ENCODE measurements at places on chromosomes 11 and 22.

DNA sequence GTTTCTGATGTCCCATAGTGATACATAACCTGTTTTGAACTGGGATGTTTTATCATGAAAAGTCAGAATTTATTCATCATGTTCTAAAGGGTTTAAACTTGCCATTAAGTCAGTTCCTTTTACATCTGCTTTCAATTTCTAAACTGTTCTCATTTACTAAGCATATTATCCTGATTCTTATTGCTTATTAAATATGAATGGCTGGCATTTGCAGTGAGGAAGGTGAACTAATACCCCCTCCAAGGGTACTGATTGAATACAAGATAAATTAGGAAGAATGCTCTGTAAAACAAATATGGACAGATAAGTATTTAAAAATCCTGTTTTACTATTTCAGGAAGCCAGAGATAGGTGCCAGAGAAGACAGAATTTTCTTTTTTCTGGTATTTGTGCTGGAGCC is 70.8 kb upstream of the HORMAD2 start:
- no peak overlapping the region for H3K27ac ChIP-seq
- no peak for DNase-seq
- H3K4me3 ChIP-seq = no peak overlapping the region
- H3K36me3 ChIP-seq = peaks cover 7% of the 10 kb centered on the region
- H3K4me1 ChIP-seq = no peaks in the 10 kb centered on the region

- no peak for DNase-seq
- no peak overlapping the region for H3K27ac ChIP-seq
- H3K27me3 ChIP-seq = peaks cover 41% of the 10 kb centered on the region
- peaks cover 5% of the 10 kb centered on the region for H3K4me1 ChIP-seq
Measured at GRCh38 chr11:133955945-133956421, 785 bp downstream of the IGSF9B start.

- no peaks in the 10 kb centered on the region for H3K36me3 ChIP-seq
- DNase-seq = no peak
- no peak overlapping the region for H3K27ac ChIP-seq
- no peaks in the 10 kb centered on the region for H3K27me3 ChIP-seq
- no peak overlapping the region for H3K4me3 ChIP-seq
Measured at GRCh38 chr11:116825854-116826750, 3.0 kb upstream of the APOA4 start.

DNA sequence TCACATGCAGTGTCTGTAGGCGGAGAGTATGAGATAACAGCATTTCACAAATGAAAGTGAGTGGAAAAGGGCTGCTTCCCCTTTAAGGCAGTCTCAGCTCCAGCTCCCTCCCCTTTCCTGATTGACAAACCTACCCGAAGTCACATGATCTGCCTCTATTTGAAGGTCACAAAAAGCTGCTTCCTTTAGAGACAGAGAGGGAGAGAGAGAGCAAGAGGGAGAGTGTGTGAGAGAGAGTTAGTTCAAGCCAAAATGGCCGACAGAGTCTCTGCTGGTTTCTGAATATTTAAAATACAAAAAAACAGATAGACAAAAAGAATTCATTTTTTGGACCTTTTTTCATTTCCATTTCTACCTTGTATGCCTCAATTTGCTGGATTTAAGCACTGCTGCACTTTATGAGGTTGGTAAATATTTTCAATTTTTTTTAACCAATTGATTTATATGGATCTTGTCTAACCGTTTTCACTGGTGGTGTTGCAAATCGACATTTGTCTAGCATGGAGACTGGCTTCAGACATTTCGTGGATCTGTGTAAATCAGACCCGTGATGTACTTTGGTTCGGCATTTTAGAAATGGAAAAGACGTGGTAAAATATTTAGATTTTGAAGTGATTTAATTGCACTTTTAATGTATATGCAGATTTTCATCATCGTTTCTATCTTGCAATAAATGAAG is at the start of gene TNRC6B:
TSS of gene TNRC6B (plus strand) at position 188 of the 679 bp plus-strand sequence. CDS start at position 399, 211 bp downstream.
- no peaks in the 10 kb centered on the region for H3K27me3 ChIP-seq
- peak within 1 kb of the TSS; percentile 87 for H3K27ac ChIP-seq
- peak; percentile 89 for DNase-seq
- peaks cover 37% of the 10 kb centered on the region for H3K4me1 ChIP-seq
- H3K4me3 ChIP-seq = peak within 1 kb of the TSS; percentile 97
- no peaks in the 10 kb centered on the region for H3K36me3 ChIP-seq

- no peak overlapping the region for H3K4me3 ChIP-seq
- no peaks in the 10 kb centered on the region for H3K27me3 ChIP-seq
- H3K27ac ChIP-seq = no peak overlapping the region
- no peak for DNase-seq
- no peaks in the 10 kb centered on the region for H3K4me1 ChIP-seq
- H3K36me3 ChIP-seq = no peaks in the 10 kb centered on the region
Measured at GRCh38 chr11:81380395-81380794, 1353.3 kb downstream of the FAM181B start.

DNA sequence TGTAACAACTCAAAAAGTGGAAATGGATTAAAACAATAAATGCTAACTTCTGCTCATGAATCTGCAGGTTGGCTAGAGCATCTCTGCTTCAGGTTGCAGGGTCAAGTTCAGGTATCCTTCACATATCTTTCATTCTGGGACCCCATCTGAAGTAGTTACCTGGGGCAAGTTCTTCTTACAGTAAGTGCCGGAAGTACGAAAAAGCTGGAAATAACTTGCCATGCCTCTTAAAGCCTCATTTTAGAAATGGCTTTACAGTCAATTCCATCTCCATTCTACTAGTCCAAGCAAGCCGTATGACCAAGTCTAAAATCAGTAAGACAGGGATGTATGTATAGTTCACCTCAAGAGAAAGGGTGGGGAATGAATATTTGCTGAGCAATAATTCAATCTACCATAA is 93.7 kb downstream of the FCHSD2 start:
- no peaks in the 10 kb centered on the region for H3K36me3 ChIP-seq
- peaks cover 8% of the 10 kb centered on the region for H3K4me1 ChIP-seq
- H3K4me3 ChIP-seq = no peak overlapping the region
- no peaks in the 10 kb centered on the region for H3K27me3 ChIP-seq

- peak within 1 kb of the TSS; percentile 43 for H3K4me3 ChIP-seq
- peak; percentile 50 for DNase-seq
- H3K36me3 ChIP-seq = peaks cover 27% of the 10 kb centered on the region
- no peaks in the 10 kb centered on the region for H3K27me3 ChIP-seq
- no peak within 1 kb of the TSS for H3K27ac ChIP-seq
- H3K4me1 ChIP-seq = peaks cover 9% of the 10 kb centered on the region
Measured at GRCh38 chr11:66277471-66278362, at the start of gene CNIH2. Gene CNIH2, plus strand, starts transcription at chr11:66278175. Its CDS starts 282 bp downstream, at chr11:66278457.

GRCh38 chr11:121293288-121293594 is 670 bp downstream of the SC5D start:
- peak overlapping the region; percentile 89 for H3K4me3 ChIP-seq
- peaks cover 7% of the 10 kb centered on the region for H3K36me3 ChIP-seq
- DNase-seq = peak; percentile 24
- peak overlapping the region; percentile 53 for H3K27ac ChIP-seq
- no peaks in the 10 kb centered on the region for H3K27me3 ChIP-seq
- peaks cover 17% of the 10 kb centered on the region for H3K4me1 ChIP-seq

DNA sequence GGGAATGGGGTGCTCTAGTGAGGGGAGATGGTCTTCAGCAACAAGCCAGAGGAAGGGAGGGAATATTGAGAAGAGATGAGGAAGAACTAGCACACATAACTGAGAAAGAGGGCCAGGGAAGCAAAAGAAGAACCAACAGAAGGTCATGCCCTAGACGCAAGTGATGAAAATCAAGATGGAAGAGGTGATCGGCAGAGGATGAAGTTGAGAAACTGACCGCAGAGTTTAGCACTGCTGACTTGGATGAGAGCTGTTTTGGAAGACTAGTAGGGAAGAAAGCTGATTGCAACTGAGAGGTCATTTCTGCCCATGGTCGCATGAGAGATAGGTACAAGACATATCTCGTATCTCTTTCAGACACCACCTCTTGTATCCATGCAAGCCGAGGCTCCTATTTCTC is 2.9 kb downstream of the SPINDOC start:
- no peak for DNase-seq
- peaks cover 31% of the 10 kb centered on the region for H3K36me3 ChIP-seq
- H3K27ac ChIP-seq = no peak overlapping the region
- H3K27me3 ChIP-seq = no peaks in the 10 kb centered on the region
- H3K4me3 ChIP-seq = no peak overlapping the region

DNA sequence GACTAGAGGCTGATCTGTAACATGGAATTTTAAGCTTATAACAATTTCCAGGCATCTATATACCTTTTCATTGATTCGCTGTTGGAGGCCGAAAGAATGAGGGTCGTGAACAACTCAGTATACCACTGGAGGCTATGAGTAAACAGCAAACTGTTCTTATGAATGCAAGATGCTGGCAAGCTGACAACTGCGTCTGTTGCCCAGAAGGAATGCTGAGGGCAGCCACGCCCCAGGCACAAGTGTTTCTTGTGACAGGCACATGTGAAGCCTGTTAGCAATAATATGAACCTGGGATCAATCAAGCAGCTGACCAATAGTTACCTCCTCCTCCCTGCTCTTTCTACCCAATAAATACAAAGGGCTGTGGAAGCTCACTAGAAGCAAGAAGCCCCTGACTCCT is 15.3 kb downstream of the RTCB start:
- no peak overlapping the region for H3K27ac ChIP-seq
- H3K4me3 ChIP-seq = no peak overlapping the region
- DNase-seq = peak; percentile 47
- H3K27me3 ChIP-seq = no peaks in the 10 kb centered on the region
- peaks cover 35% of the 10 kb centered on the region for H3K36me3 ChIP-seq

DNA sequence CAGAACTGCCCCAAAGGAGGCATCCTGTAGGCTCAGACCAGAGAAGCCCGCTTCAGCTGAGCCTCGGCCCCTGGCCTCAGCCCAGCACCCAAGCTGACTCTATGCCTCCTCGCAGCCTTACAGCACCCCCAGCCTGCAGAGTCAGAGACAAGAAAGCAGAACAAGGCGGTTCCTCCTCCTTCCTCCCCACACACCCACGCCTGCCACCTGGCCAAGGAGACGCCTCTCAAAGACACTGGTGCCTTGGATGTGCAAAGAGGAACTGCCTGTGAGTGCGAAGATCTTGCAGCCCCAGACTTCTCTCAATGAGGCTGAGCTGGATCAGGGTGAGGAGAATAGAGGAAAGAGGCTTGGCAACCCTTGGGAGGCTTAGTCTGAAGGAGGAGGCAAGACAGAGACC is 60.2 kb downstream of the PDE2A start:
- peaks cover 17% of the 10 kb centered on the region for H3K27me3 ChIP-seq
- no peaks in the 10 kb centered on the region for H3K4me1 ChIP-seq
- no peak overlapping the region for H3K4me3 ChIP-seq
- H3K27ac ChIP-seq = no peak overlapping the region

GRCh38 chr11:111465400-111465799 is 46.8 kb downstream of the BTG4 start:
- peaks cover 12% of the 10 kb centered on the region for H3K4me1 ChIP-seq
- H3K27ac ChIP-seq = no peak overlapping the region
- H3K36me3 ChIP-seq = no peaks in the 10 kb centered on the region

DNA sequence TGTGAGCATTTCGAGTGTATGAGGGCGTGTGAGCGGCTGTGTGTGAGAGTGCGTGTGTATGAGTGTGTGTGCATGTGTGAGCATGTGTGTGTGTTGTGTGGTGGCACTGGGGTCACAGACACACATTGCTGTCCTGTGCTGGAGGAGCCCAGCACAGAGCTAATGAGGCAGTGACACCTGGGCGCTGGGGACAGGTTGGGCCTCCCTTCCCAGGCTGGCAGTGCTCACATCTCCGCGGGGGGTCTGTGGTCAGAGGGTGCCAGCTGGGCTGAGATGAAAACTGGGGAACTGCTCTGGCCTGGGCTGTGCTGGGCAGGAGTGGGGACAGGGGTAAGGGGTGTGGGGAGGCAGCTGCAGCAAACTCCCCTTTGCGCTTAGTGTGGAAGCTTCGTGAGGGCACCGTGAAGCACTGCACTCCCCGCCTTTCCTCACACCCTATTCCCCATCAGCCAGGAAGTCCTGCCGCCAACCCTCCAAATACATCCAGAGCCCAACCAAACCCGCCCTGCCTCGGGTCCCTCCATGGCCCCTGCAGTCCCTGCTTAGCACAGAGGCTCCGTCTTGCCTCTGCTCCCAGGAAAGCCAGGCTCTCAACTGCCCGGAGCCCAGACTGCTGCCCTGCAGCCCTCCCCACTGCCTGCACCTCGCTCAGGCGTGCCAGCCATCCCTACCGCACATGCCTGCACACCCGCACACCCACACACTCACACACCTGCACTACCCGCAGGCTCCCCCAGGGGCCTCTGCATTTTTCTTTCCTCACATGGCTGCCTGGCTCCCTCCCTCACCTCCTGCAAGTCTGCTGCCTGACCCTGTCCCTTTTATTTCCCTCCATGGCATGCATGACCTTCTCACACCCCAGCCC is 62.0 kb upstream of the THY1 start:
- H3K4me1 ChIP-seq = peaks cover 10% of the 10 kb centered on the region
- no peaks in the 10 kb centered on the region for H3K36me3 ChIP-seq
- DNase-seq = no peak
- H3K27ac ChIP-seq = no peak overlapping the region
- no peak overlapping the region for H3K4me3 ChIP-seq

- H3K4me3 ChIP-seq = no peak overlapping the region
- H3K4me1 ChIP-seq = no peaks in the 10 kb centered on the region
- no peaks in the 10 kb centered on the region for H3K27me3 ChIP-seq
Measured at GRCh38 chr11:261624-262023, 16.6 kb upstream of the NLRP6 start.

DNA sequence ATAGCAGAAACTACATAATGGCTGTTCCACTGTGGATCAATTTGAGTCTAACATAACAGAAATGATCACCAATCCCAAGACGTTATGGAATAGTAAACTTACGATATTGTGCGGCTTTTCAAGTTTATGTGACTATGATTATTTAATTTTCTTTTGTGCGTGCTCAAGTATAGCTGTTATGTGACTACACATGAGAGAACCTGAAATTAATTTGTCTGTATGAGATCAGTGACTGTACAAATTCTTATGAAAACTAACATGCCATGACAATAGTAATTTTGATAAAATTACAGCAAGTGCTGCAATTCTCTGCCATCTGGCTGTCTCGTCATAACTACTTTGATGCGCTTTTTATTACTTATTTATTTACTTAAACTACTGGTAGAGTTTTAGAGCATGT is 343.2 kb downstream of the DCDC1 start:
- no peaks in the 10 kb centered on the region for H3K36me3 ChIP-seq
- H3K4me1 ChIP-seq = no peaks in the 10 kb centered on the region
- H3K27me3 ChIP-seq = peaks cover 8% of the 10 kb centered on the region

GRCh38 chr11:121366038-121366437 is 73.5 kb downstream of the SC5D start:
- no peak for DNase-seq
- no peaks in the 10 kb centered on the region for H3K27me3 ChIP-seq
- H3K36me3 ChIP-seq = no peaks in the 10 kb centered on the region
- no peak overlapping the region for H3K4me3 ChIP-seq
- H3K27ac ChIP-seq = no peak overlapping the region

DNA sequence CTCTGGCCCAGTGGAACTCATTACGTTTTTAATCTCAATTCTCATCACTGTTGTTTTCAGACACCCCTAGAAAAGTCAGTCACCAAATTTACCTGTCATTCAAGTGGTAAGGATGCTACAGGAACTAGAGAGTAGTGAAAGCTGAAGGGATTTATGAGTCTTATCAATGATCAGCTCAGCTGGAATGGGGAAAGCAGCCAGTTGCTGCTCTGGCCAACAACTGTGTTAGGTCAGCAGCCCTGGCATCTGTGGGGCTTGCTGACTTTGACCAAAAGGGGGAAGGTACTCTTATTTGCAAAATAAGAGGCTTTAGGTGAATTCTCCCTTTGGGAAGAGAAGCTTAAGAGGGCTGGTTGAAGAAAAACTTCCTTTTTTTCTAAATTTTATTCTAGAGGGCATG is 76.2 kb upstream of the HORMAD2 start:
- no peak for DNase-seq
- H3K4me3 ChIP-seq = no peak overlapping the region
- H3K36me3 ChIP-seq = peaks cover 5% of the 10 kb centered on the region
- no peak overlapping the region for H3K27ac ChIP-seq
- no peaks in the 10 kb centered on the region for H3K27me3 ChIP-seq
- no peaks in the 10 kb centered on the region for H3K4me1 ChIP-seq
